GM04503 (cell line): ENCODE measurements at places on chromosomes 11 and 22.
A peak's percentile ranks its signal among the peaks of the same experiment; 100 is the strongest.

DNA sequence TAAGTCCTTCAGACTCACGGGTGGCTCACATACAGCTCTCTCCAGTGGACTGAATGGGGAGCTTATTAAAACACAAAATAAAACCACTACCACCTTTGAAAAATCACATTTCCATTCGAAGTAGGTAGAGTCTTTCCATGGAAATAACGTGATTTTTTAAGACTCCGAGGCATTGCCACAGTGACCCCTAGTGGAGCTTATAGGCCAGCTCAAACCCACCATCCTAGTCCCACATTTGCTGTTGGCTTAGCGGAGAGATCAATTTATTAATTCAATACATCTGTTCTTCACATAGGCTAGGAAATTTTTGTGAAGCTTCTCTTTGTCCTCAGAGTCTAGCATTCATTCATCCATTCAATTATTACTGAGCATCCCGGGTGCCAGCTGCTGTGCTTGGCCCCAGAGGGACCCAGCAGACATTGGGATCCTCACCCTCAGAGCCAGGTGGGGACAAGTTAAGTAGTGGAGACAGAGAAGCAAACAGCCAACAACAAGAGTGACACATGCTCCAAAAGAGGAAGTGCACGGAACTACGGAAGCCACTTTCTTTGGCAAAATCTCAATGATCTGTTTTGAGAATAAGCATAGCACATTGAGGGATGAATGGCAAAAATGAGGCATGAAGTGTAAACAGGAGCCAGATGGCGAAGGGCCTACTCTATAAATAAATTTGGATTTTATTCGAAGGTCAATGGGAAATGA lies 10.2 kb upstream of the P4HA3 start:
- peak; percentile 38 for DNase-seq

DNA sequence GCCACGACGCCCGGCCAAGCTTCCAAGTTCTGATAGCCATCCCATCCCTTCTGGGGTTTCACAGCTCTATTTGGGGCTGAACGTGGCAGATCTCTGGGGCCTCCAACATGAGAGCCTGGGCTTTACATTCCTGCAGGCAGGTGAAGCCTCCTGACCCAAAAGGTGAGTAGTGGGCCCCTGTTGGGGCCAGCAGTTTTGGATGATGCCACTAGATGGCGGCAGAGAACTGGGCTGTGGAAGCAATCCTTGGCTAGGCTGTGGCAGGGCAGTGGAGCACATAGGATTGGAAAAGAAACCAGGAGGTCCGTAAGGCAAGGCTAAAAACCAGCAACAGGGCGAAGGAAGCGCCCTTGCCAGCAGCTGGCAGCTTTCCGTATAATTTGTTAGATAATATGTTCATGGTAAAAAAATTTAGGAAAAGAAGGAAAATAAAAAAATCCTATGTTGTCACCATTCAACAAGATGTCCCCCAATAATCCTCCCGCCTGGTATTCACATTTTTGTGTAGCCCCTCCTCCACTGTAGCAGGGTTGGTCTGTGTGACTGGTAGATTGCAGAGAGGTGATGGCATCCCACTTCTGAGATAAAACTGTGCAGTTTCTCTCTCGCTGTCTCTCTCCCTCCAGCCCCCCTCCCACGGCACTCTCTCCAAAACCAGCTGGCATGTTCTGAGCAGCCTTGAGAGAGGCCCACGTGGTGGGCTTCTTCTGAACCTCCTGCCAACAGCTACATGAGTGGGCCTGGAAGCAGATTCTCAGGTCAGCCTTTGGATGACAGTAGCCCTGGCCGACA lies 43.6 kb upstream of the OR4B1 start:
- DNase-seq: no peak

GRCh38 chr11:14357881-14358728 lies 878 bp downstream of the RRAS2 start:
- DNase-seq: no peak

GRCh38 chr11:76672431-76673175 lies 2.1 kb upstream of the LRRC32 start:
- DNase-seq: no peak

- DNase-seq: no peak
Observed at GRCh38 chr11:112049777-112050176, 24.0 kb downstream of the PIH1D2 start.

DNA sequence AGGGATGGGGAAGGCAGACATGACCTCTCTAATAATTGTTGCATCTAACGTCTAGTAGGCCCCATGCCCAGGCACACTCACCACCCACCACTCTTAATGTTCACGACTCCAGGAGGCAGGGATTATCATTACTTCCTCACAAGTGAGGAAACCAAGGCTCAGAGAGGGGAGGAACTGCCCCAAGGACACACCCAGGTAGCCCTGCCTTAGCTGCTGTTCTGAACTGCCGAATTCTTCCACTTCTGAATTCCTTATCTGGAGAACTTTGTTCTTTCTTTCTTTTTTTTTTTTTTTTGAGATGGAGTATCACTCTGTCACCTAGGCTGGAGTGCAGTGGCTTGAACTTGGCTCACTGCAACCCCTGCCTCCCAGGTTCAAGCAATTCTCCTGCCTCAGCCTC lies 16.7 kb downstream of the SLCO2B1 start:
- no peak for DNase-seq

- no peak for DNase-seq
Observed at GRCh38 chr22:23153994-23154393, 8.7 kb downstream of the RAB36 start.

GRCh38 chr11:63931045-63931444 lies 7.8 kb upstream of the NAA40 start:
- no peak for DNase-seq

DNA sequence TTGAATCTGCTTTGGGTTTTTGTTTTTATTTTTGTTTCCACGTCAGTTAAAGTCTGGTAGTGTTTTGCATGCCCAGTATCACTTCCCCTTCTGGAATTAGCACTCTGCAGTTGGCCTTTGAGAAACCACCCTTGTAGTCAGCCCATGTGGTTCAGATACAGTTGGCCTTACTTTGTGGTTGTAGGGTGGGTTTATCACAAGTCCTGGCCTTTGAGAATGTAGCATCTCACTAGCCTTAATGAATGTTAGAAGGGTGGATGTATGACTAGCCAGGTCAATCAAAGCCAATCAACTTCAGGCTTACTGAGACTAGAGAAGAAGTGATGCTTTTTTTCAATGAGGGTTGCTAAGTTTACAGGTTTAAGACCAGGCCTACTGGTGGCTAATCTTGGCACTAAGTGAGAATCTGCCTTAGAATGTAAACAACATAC lies 19.8 kb downstream of the ARL14EP start:
- no peak for DNase-seq

GRCh38 chr11:32439501-32440210 lies 4.3 kb upstream of the WT1 start:
- no peak for DNase-seq

DNA sequence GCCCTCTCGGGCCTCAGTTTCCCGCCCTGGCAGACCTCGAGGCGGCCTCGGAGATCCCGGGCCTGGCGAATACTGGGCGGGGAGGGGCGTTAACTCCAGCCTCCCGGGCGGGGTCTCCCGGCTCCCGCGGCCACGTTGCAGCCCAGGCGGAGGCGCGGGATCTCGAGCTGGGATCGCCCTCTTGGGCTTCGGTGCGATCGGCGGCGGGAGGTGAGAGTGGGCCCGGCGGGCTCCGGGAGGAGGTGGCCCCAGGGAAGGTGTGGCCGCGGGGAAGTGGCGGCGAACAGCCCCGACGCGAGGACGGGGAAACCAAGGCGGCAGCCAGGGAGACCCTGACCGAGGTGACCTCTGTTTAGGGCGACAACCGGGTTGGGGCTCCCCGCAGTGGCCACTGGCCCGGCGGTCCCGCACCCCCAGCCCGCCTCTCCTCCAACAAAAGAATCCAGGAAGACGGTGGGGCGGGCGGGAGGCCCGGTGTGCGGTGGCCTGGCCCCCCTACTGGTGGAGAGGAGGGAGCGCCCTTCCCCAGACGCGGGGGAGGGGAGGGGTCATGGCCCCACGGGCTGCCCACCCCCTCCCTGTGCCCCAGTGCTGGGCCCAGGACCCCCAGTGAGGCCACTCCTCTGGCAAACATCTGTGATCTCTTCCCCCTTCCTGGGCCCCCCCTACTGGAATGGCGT lies at the start of gene PHETA2:
TSS of gene PHETA2 (plus strand) at position 117 of the 680 bp plus-strand sequence. CDS start 3,046 bp downstream, outside the sequence.
- no peak for DNase-seq

DNA sequence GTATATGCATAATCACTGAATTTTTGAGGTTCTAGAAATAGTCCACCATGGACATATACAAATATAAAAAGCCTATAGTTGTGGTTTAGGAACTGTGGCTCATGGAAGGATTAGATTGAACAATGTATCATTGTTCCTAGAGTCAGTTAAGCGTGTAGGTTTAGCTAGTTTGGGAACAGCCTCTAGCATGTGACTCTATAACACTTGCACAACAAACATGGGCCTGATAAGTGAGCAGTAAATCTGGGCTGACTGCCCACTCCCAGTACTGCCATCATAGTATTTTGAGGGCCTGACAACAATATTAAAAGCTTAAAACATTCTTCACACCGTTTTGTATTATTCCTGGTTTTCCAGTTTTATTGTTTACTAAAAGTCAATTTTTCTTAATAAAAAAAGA lies 47.0 kb downstream of the YAP1 start:
- DNase-seq: no peak

- no peak for DNase-seq
Observed at GRCh38 chr11:13010749-13011465, 1.8 kb downstream of the RASSF10 start.

- DNase-seq: no peak
Observed at GRCh38 chr11:131633921-131634715, 263.7 kb downstream of the NTM start.

DNA sequence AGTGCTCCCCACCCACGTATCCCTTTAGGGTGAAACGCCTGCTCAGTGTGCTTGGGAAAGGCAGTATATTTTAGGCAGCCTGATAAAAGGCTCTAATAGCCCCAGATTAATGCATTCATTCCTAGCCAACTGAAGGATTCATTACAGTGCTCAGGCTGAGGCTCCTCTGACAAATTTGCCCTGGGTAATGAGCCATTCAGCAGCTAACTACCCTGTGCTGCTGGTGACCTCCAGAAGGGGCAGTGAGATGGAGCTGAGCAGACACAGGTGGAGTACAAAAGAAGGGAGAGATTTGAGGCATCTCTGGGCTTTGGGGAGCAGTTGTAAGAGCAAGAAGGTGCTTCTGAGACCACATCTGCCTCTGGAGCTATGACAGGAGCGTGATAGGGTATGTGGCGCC lies 817.0 kb downstream of the NTM start:
- DNase-seq: no peak

- DNase-seq: no peak
Observed at GRCh38 chr11:45450189-45450588, 164.0 kb upstream of the SYT13 start.

DNA sequence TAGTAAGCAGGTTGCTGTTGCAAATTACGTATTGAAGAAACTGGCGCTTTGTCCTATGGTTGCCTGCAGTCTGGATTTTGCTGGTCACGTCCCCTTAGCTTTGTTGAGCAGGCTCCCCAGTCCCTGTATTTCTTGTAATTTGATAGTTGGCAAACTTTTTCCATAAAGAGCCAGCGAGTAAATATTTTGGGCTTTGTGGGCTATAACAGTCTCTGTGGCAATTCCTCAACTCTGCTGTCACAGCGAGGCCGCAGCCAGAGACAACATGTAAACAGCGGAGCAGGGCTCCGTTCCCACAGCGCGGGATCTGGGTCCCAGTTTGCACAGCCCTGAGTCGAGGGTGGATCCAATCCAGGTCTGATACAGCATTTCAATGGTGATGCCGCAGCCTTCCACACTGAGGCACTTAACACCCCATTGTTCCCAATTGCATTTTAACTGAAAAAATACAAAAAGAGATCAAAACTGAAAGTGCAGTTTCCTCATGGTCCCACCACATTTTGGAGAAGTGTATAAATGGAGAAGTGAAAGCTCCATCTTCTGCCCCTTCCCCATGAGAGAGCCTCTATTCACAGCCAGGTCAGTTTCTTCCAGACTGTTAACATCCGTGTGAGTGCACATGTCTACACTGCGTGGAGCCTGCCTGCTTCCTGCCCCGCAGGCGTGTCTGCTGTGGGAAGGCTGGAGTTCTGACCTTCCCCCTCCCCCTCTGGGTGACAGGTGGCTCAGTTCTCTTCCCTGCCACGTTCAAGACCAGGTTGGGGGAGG lies 89.1 kb downstream of the RPS6KA4 start:
- DNase-seq: peak; percentile 12

DNA sequence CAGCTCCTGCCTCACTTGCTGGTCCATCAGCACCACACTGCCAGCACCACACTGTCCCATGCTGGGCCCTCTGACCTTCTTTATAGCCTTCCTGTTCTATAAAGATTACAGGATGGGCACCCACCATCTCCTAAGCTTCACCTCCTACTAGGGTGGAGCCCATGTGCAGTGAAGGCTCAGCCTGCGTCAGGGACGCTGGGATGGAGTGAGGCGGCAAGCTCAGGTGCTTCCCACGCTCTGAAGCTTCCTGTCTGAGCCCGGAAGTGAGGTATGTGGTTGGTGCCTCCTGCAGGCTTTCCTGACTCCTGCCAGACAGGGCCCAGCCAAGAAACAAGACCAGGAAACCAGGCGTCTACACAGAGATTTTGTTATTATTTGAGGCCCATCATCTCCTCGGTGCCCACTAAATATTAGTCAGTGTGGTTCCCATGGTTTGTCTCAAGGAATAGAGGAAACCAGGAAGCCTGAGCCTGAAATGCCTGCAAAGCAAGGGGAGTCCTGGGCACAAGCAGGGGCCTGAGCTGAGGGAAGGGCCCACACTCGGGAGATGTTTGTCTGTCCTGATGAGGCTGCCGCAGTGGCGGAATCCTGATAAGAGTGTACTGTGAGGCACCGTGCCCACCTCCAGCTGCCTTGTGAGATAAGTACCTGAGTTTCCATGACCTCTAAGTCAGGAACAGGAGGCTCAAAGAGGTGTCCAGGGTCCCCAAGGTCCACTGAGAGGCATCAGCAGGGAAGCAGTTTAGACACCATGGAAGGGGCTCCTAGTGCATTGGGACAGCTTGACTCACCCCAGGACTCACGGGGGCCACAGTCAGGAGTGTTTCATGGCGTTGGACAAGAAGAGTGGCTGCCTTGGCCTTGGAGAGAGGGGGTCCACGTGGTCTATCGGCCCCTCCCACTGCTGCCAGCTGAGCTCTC lies 22.0 kb downstream of the RSPH14 start:
- DNase-seq: no peak

DNA sequence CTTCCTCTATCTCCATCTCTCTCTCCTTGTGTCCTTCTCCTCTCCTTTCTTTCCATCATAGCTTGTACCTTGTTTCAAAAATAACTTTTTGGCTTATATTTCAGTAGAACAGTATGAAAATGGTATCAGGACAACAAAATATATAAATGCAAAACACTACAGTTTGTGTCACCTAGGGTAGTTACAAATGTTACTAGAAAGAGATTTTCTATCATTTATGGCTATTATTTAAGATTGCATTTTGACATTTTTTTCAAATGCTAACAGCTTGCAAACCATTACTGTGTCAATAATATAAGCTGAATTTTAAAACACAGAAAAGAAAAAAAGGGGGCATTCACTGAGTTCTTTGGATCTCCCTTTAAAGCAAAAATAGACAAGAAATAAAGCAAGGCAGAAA lies 392.3 kb upstream of the LRRC4C start:
- DNase-seq: no peak

GRCh38 chr11:8839957-8840945 lies 70.7 kb upstream of the AKIP1 start:
- DNase-seq: no peak

- no peak for DNase-seq
Observed at GRCh38 chr22:44309647-44310046, 3.1 kb downstream of the SHISAL1 start.
